ENCODE measurements at places on chromosomes 13 and 19.
A peak's percentile ranks its signal among the peaks of the same experiment; 100 is the strongest.

DNA sequence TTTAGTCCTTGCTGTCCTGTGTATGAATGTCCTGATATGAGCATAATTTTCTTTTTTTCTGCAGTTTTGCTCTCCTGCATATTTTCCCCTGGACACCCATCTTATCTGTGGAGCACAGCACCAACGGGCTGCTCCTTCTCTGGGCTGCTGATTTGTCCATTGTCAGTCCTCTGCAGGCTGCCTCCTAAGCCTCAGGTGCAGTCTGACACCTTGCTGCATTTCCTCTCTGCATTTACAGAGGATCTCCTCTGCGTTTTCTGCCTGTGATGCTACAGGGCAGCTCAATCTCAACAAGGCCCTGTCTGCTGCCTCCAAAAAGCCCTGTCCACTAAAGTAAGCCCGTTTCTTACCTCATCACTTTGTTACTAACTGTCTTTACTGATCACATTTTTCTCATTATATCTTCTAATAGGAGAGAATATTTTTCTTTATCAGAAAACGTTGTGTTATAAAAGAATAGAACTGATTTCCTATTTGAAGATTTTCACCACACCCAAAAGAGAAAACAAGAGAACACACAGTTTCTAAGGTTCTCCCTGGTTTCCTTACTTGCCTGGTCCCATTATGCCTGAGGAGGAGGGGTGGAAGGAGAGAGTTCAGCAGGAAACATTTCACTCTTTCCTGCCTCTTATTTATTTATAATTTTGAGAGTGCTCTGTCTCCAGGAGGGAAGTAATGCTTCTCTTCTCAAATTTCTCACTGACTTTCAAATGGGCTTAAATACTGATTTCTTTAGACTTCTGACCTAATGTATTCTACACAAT lies 65.6 kb upstream of the TDRD3 start:
- DNase-seq, result no peak

DNA sequence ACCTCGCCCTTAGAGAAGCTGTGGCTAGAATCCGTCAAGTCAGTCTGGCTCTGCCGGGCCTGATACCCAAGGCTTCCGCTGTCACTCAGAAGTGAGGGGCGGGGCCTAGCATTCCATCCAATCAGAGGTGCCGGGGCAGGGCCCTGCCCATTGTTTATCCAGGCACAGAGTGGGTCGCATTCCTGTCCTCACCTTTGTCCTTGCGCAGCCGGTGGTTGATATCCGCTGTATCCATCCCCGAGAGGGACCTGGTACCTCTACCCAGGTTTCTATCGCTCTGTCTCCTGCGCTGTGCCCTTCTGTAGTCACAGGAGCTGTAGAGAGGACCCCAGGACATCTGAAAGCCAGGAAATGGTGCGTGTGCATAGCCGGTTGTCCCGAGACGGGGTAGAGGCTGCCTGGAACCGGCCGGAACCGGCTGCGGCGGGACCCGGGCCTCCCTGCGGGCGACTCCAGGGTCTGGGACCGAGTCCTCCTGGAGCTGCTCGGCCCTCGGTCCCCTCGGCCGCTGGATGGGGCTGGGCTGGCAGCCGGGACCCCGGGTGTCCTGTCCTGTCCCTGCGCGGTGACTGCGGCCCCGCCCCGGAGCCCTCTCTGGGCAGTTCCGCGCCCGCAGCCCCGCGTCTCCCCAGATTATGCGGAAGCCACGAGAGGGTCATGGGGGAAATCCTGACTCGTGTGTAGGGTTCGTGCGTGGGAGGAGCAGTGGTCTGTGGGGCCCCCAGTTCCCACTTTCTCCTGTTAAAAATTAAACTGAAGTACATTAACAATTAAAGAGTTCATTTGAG lies at the start of gene ZNF763:
Gene ZNF763, plus strand, starts transcription at position 183 of the 788 bp plus-strand sequence. Its CDS starts 169 bp downstream, at position 352.
- DNase-seq, result peak; percentile 6

DNA sequence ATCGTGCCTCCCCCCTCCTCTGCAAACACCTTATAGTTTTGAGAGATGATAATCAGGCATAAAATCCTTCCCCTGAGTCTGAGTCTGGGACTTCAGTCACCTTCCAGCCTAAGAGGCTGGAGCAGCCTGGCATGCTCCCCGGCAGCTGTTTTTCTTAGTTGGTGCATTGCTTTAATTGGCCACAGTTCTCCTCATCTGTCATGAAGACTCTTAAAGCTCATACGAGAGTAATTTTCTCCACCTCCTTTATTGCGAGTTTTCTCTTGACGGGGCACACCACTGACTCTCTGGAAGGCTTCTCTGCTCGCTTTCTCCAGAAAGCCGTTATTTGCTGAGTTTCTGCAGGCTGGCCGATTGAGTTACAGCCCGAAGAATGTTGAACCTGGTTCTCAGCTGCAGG lies 310.5 kb downstream of the ATP8A2 start:
- no peak for DNase-seq

- no peak for DNase-seq
These were observed 90.2 kb upstream of the CSNK1A1L start for GRCh38 chr13:37195621-37196020.

All from HCEC 1CT (cell line).